Glutamatergic neuron (in vitro differentiated cells): ENCODE measurements at places on chromosomes 5 and 9. TPM values are rescaled to one million over a fixed set of nuclear protein-coding genes. Genes with fewer than 3 reads are reported as not detected.

The MARCHF3 gene
- total RNA-seq = 5.7 TPM

The SLC24A2 gene
- 5.1 TPM for total RNA-seq

The PITX1 gene
- total RNA-seq = 0.76 TPM

The IER5L gene
- 36.0 TPM for total RNA-seq

The CARD6 gene
- total RNA-seq = not detected

The SLC36A3 gene
- total RNA-seq = not detected

The CER1 gene
- 3.0 TPM for total RNA-seq

The SPINK7 gene
- not detected for total RNA-seq
